ENCODE measurements at places on chromosomes 1 and 21. TPM values are rescaled to one million over a fixed set of nuclear protein-coding genes. Genes with fewer than 3 reads are reported as not detected.

CFHR2 gene
- total RNA-seq: not detected

HTR6 gene
- total RNA-seq: not detected

LHX4 gene
- under 0.01 TPM for total RNA-seq

PKP1 gene
- total RNA-seq: 263 TPM

FAM72D gene
- not detected for total RNA-seq

TLCD4 gene
- total RNA-seq: 4.1 TPM

DPYD gene
- 4.8 TPM for total RNA-seq

VASH2 gene
- total RNA-seq: 0.24 TPM

TRPM2 gene
- under 0.01 TPM for total RNA-seq

NTNG1 gene
- 3.6 TPM for total RNA-seq

KCNT2 gene
- 0.21 TPM for total RNA-seq

VCAM1 gene
- 37.8 TPM for total RNA-seq

SZRD1 gene
- 18.8 TPM for total RNA-seq

ZNF672 gene
- total RNA-seq: 14.7 TPM

LIN28A gene
- total RNA-seq: not detected

RYR2 gene
- total RNA-seq: not detected

CD1E gene
- total RNA-seq: not detected

OR2M3 gene
- not detected for total RNA-seq

KCNJ6 gene
- total RNA-seq: not detected

NBPF14 gene
- total RNA-seq: 27.3 TPM

ALPL gene
- not detected for total RNA-seq

LRRC39 gene
- total RNA-seq: 0.43 TPM

PLD5 gene
- total RNA-seq: 0.21 TPM

SIPA1L2 gene
- total RNA-seq: 17.9 TPM

RCC1 gene
- 88.4 TPM for total RNA-seq

KRTAP12-2 gene
- not detected for total RNA-seq

LMX1A gene
- total RNA-seq: not detected

All from tracheal epithelial cell (primary cell).